ENCODE measurements at places on chromosomes 6 and 20.

GRCh38 chr6:132392792-132393191, 8.5 kb downstream of the MOXD1 start:
- DNase-seq, result no peak

- DNase-seq, result no peak
Measured at GRCh38 chr6:148595550-148595949, 151.3 kb upstream of the UST start.

- peak; percentile 42 for DNase-seq
Measured at GRCh38 chr20:51480507-51481270, 61.8 kb downstream of the NFATC2 start.

GRCh38 chr6:109304284-109305015, 77.8 kb downstream of the CD164 start:
- DNase-seq, result no peak

- peak; percentile 63 for DNase-seq
Measured at GRCh38 chr6:12010635-12011275, 1.4 kb upstream of the HIVEP1 start.

- DNase-seq, result no peak
Measured at GRCh38 chr6:44649365-44650025, 262.0 kb downstream of the CDC5L start.

DNA sequence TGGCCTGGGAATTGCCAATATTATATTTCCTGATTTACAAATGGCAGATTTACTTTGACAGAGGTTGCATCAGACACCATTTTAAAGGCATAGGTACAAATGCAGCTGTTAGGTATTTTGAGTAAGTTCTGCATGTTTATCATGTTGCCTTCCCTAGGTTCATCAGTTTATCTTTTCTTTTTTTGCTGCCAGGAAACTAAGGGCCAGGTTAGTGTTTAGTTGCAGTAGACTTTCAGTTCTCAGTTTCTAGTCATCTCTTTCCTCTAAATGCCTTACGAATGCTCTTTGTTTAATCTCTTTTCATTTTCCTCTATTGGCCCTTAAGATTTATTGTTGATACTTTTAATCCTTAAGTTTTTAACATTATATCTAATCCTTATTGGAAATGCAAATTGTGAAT, 129.9 kb downstream of the SMAP1 start:
- DNase-seq, result no peak

- no peak for DNase-seq
Measured at GRCh38 chr20:47358672-47359529, 2.4 kb upstream of the ZMYND8 start.

GRCh38 chr6:134626086-134626485, 308.2 kb upstream of the SGK1 start:
- DNase-seq, result no peak

Measured in activated CD4-positive, CD25-positive, alpha-beta regulatory T cell treated with anti-CD3 and anti-CD28 coated beads, Interleukin-2, amount 50 U/mL, for 72 hours (primary cell).